Stimulated activated CD8-positive, alpha-beta memory T cell treated with anti-CD3 and anti-CD28 coated beads, Interleukin-4, amount 100 ng/mL, for 1 hour (primary cell): ENCODE measurements at places on chromosomes 5 and 9.

- DNase-seq = no peak
Observed at GRCh38 chr9:131475956-131476776, 26.6 kb upstream of the POMT1 start.

DNA sequence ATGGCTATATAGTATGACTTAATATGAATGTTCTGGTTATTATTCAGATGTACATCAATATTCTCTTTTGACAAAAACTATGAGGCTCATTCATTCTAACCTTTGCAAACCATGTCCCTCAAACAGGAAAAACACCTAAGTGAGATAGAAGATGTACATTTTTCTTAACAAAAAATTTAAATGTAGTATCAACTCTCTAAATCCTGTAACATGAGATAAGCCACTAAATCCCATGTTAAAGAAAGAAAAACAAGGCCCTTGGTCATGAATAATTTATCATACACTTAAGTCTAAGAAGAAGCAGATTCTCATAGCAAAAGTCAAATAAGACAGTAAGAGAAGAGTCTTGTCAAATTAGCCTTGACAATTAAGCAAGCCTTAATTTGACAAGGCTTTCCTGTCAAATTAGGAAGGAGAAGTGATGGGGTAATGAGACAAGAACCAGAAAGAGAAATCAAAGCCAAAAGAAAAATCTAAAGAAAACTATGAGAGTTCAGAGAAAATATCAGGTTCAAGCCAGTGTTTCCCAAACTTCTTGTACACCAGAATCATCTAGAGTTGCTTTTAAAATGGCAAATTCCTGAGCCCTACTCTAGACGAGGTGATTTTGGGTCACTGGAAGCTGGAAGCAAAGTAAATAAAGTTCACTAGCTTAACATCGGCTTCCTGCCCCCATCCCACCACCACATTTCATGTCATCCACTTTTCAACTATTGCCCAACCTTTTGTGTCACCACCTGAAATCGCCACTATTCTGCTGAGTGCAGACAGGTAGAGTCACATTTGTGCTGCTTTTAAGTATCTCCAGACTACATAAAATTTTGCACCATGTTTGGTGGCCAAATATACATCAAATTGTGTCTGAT is 76.5 kb downstream of the NR6A1 start:
- DNase-seq = no peak

GRCh38 chr5:35285011-35285410 is 54.7 kb upstream of the PRLR start:
- DNase-seq = no peak

DNA sequence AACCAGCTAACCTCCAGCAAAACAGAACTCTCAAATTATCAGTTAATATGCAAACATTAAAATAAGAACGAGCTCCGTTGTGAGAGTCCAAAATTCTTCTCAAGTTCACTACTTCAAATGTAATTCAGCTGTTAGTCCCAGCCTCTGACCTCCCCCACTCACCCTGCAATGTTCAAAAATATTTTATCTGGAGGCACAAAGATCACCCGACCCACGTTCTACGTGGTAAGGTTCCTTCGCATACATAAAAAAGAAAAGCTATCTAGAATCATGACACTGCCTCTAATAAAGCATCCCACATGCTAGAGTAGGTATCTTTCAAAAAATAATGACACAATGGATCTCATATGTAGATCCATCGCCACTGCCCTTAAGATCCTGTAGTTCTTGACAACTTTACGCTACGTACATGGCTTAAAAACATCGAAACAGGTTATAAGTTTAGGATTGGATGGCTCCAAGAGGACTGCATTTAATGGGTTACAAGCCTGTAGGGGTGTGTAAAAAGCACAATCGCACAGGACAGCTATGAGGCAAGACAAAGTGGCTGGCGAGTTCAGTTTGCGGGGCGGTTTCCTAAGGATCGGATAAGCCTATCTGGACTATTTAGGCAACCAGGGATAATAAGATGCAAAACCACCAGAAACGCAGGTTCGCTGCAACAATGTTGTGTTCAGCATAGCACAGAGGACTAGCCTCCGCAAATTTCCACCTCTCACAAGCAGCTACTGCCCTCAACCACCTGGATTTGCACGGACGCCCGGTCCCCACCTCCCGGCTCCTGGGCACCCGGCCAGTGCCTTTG is 969 bp downstream of the CLK4 start:
- no peak for DNase-seq

DNA sequence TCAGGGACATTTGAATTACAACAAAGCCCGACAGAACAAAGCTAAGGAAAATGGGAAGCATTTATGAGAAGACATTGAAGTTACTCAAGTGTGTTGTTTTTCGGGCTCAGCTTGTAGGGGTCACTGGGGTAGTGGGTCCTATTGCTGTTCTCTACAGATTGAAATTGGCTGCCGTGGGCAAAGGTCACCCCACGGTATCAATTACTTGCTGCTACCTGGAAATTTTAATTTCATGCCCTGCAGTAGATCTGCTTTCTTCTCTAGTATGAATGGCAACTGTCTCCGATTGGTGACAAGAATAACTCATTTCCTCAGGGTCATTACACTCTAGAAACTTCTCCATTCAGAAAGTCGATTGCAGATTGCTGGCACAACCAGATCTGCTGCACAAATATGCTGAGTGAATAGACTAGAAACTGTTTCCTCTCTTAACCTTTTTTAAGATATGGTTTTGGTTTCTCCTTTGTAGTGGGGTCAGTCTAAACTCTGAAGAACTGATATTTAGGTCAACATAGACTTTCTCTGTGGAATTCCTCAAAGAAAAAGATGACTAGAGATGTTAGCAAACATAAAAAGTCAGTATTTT is 454.1 kb downstream of the ARHGEF28 start:
- no peak for DNase-seq

GRCh38 chr5:34020726-34021125 is 12.9 kb upstream of the AMACR start:
- DNase-seq = no peak

- no peak for DNase-seq
Observed at GRCh38 chr5:77086689-77087483, at the start of gene ZBED3. Gene ZBED3, minus strand, starts transcription at chr5:77087285. Its CDS starts 9,407 bp downstream, at chr5:77077878.

DNA sequence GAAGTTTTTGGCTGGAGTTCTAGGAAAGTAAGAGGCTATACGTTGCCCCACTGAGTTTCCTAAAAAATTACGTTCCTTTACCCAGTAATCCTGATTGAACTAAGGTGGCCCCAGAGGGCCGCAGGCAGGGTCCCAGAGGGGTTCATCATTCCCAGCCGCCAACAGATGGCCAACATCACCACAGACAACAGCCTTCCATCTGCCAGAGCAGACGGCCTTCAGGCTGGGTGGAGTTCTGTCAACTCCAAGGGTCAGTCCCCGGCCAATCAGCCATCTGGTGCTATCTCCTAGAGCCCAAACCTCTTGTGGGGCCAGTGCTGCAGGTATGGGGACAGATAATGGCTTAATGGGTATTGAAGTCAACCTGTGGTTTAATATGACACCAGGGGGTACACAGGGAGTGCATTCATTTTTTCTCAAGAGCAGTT is 30.4 kb downstream of the TBC1D2 start:
- DNase-seq = no peak

GRCh38 chr5:5473226-5473625 is 50.7 kb downstream of the ICE1 start:
- DNase-seq = no peak

- no peak for DNase-seq
Observed at GRCh38 chr5:10828241-10828640, 67.2 kb upstream of the DAP start.

DNA sequence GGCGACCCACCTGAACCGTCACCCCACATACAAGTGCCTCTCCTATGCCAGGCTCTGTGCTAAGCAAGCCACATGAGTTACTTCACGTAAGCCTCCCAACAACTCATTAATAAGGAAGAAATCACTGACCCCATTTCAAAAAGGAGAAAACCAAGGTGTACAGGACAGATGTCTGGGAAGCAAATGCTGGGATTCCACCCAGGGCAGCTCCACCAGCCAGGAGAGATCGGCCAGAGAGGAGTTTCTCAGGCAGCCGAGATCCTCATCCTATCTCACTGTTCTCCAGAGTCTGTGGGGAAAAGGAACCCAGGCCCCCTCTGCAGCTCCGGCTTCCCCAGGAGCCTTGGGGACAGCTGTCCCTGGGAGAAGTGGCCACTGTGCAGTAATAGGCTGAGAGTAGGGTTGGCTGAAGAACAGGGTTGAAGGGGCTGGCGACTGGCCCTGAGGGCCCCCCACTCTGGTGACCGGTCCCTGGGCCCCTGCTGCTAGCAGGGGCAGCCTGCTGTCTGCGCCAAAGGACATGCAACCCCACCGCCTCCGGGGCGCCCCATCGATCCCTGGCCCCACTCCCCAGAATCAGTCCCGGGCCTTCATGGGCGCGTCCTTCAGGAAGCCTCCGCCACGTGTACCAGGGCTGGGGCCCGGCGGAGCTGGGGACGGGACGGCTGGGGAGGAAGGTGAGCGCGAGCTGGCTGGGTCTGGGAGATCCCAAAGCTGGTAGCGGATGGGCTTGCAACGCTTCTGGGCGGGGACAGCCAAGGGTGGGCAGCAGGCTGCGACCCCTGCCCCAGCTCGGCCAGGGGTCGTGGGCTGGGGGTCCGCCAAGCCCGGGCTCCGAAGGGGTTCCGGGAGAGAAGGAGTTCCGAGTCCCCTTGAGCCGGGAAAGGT is 44.1 kb upstream of the STXBP1 start:
- DNase-seq = no peak

- no peak for DNase-seq
Observed at GRCh38 chr5:10536931-10537579, 26.8 kb upstream of the ANKRD33B start.

- no peak for DNase-seq
Observed at GRCh38 chr9:89071591-89071990, 80.3 kb downstream of the S1PR3 start.

GRCh38 chr5:129460936-129461710 is 1.0 kb downstream of the ADAMTS19 start:
- no peak for DNase-seq

- DNase-seq = no peak
Observed at GRCh38 chr9:110578575-110579033, 937 bp downstream of the SVEP1 start.

- no peak for DNase-seq
Observed at GRCh38 chr5:131221888-131222287, 42.0 kb upstream of the CDC42SE2 start.

GRCh38 chr5:102713682-102714231 is 41.3 kb upstream of the PAM start:
- DNase-seq = no peak

GRCh38 chr9:33249983-33250382 is 10.0 kb downstream of the SPINK4 start:
- no peak for DNase-seq

DNA sequence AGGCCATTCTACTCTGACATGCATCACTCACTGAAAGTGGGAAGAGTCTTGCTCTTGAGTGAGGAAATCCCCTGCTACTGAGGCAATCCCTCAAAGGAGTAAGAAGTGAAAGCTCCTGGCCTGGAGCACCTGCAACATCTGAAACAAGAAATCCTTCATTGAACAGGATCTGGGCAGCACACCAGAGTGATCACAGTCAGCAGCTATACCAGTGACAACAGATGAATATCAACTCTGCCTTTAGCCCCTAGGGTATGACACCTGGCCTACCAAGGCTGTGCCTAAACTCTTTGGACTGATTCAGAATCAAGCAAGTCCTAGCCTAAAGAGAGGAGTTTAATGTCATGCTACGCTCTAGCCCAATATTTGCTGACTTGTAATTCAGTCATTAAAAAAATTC is 156.2 kb upstream of the CCDC152 start:
- DNase-seq = no peak

- no peak for DNase-seq
Observed at GRCh38 chr9:131238402-131239021, 37.8 kb downstream of the FAM78A start.

DNA sequence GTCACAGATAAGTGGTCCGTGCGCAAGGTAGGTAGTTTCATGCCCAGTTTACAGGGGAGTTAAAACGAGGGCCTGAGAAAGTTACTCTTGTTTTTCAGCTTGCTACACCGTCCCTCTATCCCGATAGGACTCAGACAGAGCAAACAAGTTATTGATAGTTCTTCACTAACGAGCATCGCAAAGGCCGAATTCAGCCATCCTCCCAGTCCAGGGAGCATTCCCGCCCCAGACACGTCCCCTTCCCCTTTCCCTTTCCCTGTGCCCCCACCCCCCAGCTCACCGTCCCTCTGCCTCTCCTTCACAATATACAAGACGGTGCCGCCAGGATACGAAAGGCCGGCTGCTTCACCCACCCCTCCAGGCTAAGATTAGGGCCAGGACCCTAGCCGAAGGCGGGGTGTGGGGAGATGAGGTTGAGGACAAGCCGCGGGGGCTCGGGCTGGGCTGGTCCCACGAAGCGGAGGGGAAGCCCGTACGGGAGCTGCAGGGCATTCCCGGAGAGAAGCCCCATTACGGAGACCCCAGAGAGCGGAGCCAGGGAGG is 599 bp downstream of the KIAA1191 start:
- DNase-seq = no peak

DNA sequence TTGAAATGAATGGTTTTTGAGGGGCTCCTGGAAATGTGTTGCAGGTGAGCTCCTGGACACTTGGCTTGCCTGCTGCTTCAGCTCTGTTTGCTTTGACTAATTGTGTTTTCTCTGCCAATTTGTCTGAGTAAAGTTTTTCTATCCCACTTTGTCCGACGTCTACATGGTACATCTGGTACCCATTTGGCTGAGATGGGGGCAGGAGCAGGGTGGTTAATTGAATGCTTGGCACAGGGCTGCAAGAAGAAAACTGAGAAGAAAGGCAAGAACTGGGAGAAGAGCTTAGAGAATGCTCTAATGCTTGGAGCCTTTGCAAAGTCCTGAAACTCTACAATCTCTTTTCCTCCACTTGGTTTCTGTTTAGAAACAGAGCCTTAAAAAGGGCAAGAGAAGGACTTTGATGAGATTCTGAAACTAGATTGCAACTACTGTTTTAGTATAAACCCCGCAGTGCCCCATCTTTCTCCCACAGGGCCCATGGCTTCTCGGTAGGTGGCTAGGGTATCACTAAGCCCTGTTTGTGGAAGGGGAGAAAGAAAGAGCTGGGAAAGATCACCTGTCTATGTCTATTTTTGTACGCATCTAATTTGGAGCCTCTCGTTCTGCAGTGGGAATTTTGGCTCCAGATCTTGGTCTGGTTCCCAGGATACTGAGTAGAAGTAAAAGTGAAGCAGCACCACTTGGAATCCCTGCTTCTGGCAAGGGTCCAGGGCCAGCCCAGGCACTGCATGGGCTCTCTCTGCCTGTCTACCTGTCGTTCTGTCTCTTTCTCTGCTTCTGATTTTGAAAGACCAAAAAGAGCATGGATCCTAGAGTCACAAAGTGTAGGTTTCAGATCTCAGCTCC is 214.4 kb downstream of the SEMA6A start:
- DNase-seq = no peak

GRCh38 chr5:78490709-78491485 is 130.5 kb downstream of the SCAMP1 start:
- DNase-seq = no peak

- DNase-seq = no peak
Observed at GRCh38 chr9:85168412-85168811, 498.9 kb downstream of the NTRK2 start.

GRCh38 chr5:31161781-31162181 is 31.7 kb upstream of the CDH6 start:
- no peak for DNase-seq
